Gastrocnemius medialis (tissue), 4 donors: ENCODE measurements at places on chromosomes 1 and 21. TPM values are rescaled to one million over a fixed set of nuclear protein-coding genes. Genes with fewer than 3 reads are reported as not detected.

KLHDC7A gene
- not detected for total RNA-seq

TM2D1 gene
- total RNA-seq, result 33.6 TPM

KRTAP12-2 gene
- not detected for total RNA-seq

PATJ gene
- 28.5 TPM for total RNA-seq

FAM229A gene
- 13.4 TPM for total RNA-seq

CATSPERE gene
- not detected for total RNA-seq

DNA sequence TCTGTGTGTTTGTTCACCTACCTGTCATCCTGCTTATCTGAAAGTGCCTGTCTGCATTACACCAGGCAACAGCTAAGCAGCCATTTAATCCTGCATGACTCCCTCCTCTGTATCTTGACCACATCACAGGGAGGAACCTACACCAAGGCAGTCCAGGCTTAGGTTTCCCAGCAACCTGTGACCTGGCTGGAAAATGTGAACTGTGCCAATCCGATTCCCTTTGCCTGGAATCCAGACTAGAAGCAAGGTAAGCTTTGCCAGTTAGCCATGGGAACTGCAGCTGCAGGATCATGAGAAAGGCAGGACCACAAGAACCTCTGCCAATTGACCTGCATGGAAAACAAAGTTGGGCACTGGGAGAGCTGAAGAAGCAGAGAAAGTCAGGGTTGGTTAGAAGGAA lies 6.3 kb upstream of the ATP1B1 start:
- DNase-seq, result no peak
- H3K27ac ChIP-seq, result no peak overlapping the region
- H3K27me3 ChIP-seq, result no peaks in the 10 kb centered on the region
- no peak overlapping the region for H3K4me3 ChIP-seq
- peaks cover 7% of the 10 kb centered on the region for H3K4me1 ChIP-seq

DNA sequence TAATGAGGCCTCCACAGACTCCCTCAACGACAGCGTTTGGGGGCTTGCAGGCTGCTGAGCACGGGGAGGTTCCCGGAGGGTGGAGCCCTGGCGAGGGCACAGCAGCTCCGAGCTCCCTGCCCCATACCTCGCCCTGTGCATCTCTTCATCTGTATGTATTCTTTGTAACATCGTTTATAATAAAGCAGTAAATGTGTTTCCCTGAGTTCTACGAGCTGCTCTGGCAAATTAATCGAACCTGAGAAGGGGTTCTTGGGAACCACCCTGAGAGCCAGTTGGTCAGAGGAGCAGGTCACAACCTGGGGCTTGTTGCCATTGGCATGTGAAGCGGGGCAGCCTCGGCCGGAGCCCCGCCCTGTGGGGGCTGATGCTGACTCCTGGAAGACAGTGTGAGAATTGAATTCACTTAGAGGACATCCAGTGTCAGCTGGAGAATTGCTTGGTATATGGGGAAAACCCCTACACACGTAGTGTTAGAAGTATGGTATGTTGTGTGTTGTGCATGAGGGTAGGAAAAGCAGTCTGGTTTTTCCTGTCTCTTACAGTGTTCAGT lies 11.5 kb downstream of the SLC37A1 start:
- no peaks in the 10 kb centered on the region for H3K36me3 ChIP-seq
- no peaks in the 10 kb centered on the region for H3K27me3 ChIP-seq
- H3K4me1 ChIP-seq, result peaks cover 65% of the 10 kb centered on the region
- peak; percentile 80 for DNase-seq

GRCh38 chr1:109926662-109927300 lies 16.1 kb downstream of the CSF1 start:
- H3K27me3 ChIP-seq, result no peaks in the 10 kb centered on the region
- no peak overlapping the region for H3K4me3 ChIP-seq
- H3K36me3 ChIP-seq, result no peaks in the 10 kb centered on the region
- peaks cover 35% of the 10 kb centered on the region for H3K4me1 ChIP-seq

- H3K4me1 ChIP-seq, result no peaks in the 10 kb centered on the region
- no peaks in the 10 kb centered on the region for H3K36me3 ChIP-seq
- no peaks in the 10 kb centered on the region for H3K27me3 ChIP-seq
Measured at GRCh38 chr1:181239086-181239485, 150.6 kb downstream of the IER5 start.

- no peaks in the 10 kb centered on the region for H3K36me3 ChIP-seq
- no peaks in the 10 kb centered on the region for H3K4me1 ChIP-seq
- no peak overlapping the region for H3K4me3 ChIP-seq
- no peak overlapping the region for H3K27ac ChIP-seq
- H3K27me3 ChIP-seq, result no peaks in the 10 kb centered on the region
Measured at GRCh38 chr1:236509647-236510401, 14.0 kb upstream of the LGALS8 start.

DNA sequence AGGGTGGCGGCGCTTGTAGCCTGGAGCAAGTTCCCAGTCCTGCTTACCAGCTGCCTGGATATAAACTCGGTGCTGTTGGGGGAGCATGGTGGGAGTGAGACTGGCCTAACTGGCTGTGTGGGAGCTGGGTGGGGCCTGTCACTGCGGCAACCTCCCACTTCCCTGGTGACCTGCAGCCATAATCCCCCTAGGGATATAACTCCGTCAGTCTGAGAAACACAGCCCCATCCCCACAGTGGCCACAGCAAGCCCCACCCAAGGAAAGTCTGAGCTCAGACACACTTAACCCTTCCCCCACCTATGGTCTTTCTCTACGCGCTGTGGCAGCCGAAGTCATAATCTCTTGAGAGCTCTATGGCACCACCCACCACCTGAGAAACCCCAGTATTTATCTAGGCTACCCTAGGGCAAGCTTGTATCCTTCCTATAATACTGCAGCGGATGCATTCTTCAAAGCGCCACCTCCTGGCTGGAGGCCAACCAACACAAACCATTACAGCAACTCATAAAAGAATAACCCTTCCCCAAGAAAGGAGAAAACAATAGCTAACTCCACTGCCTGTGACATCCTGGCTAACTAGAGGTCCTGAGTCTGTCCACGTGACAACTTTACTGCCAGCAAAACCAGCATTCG lies 57.4 kb downstream of the ZNF648 start:
- no peak for DNase-seq
- H3K4me1 ChIP-seq, result no peaks in the 10 kb centered on the region
- H3K27me3 ChIP-seq, result no peaks in the 10 kb centered on the region
- H3K27ac ChIP-seq, result no peak overlapping the region

DNA sequence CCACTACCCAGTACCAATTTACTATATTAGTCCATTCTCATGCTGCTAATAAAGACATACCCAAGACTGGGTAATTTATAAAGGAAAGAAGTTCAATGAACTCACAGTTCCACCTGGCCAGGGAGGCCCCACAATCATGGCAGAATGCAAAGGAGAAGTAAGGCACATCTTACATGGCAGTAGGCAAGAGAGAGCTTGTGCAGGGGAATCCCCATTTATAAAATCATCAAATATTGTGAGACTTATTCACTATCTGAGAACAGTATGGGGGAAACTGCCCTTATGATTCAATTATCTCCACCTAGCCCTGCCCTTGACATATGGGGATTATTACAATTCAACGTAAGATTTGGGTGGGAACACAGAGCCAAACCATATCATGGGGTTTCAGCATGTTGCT lies 6.4 kb downstream of the CD58 start:
- H3K27me3 ChIP-seq, result no peaks in the 10 kb centered on the region
- peaks cover 14% of the 10 kb centered on the region for H3K4me1 ChIP-seq
- no peak for DNase-seq
- no peak overlapping the region for H3K27ac ChIP-seq
- H3K4me3 ChIP-seq, result no peak overlapping the region
- H3K36me3 ChIP-seq, result no peaks in the 10 kb centered on the region

DNA sequence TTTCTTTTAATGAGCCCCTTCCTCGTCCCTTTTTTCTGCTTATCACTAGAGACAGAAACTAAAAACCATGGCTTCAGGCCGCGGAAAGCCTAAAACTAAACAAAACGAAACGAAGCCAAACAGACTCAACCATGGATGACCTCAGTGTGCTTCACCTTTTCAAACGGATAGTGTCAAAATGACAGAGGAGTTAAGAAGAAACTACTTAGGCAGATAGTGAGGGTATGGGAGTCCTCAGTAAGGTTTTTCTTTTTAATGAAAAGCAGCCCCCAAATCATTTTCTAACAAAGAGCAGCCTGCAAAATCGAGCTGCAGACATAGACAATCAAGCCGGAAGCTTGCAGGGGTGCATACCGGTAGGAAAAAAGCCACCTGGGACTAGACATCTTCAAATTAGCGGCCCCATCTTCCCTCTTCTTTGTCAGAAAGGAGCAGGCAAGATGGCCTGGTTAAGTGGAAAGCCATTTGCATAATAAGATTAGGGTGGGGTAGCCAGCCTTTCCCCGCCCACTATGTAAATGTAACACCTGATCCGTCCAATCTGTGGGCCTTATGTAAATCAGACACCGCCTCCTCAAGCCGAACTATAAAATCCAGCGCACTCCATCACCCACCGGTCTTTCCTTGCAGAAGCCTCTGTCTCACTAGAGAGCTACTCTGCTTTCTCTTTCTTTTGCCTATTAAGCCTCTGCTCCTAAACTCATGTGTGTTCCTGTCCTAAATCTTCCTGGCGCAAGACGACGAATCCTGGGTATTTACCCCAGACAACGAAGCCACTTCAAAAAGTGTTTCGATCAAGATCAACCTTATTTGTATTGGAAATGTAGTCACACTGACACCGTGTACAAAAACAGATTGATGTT lies 6.2 kb upstream of the ERO1B start:
- no peak overlapping the region for H3K27ac ChIP-seq
- no peaks in the 10 kb centered on the region for H3K36me3 ChIP-seq
- H3K4me1 ChIP-seq, result no peaks in the 10 kb centered on the region

DNA sequence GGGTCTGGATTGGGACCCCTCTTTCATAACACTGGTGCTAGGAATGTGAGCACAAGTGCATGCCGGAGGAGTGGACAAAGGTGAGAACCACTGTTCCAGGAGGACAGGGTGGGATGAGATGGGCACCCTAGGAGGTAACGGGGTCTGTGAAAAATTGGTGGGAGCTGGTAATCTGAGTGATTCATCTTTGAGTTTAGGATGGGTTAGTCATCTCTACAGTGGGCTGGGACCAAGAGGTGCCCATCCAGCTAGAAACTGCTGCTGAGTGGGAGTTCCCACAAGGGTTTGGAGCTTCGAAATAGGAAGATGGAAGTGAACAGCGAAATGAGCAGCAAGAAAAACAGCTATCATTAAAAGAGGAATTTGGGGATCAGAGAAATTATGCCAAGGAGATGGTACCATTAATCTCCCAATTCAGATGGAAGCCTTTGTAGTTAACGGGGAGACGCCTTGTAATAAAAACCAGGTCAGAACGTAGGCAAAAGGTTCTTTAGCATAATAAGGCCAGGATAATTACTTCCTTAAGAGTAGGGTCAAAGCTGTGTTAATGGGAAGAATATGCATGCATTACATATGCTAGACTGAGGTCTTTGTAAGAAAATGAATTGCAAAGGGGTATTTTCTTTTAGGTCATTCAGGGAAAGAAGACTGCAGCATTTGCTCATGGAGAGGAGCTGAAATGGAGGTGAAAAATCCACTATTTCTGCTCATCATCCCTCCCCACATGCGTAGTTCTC lies 55.5 kb downstream of the OLFML3 start:
- H3K4me3 ChIP-seq, result no peak overlapping the region
- H3K36me3 ChIP-seq, result no peaks in the 10 kb centered on the region
- H3K27me3 ChIP-seq, result no peaks in the 10 kb centered on the region
- no peak for DNase-seq
- no peak overlapping the region for H3K27ac ChIP-seq

- no peaks in the 10 kb centered on the region for H3K4me1 ChIP-seq
- no peak overlapping the region for H3K4me3 ChIP-seq
- H3K27me3 ChIP-seq, result no peaks in the 10 kb centered on the region
- DNase-seq, result no peak
Measured at GRCh38 chr1:227888404-227889046, 59.2 kb downstream of the WNT9A start.

DNA sequence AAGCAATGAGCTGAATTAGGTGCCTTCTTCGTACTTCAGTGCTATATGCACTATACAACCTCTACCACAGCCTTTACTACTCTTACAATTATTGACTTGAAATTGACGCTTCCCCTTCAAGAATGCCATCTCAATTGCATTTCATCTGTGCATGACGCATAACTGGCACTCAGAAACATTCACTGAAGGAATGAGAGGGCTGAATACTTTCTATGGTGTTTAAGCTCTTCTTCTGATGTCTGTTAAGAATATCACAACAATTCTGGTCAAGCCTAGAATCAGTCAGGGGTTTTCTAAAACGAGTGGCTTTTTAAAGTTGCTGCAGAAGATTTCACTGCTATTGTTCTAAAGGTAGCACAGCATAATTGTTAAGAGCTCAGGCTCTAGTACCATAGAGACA lies 11.5 kb downstream of the DENND1B start:
- DNase-seq, result no peak
- no peaks in the 10 kb centered on the region for H3K36me3 ChIP-seq
- H3K27me3 ChIP-seq, result no peaks in the 10 kb centered on the region
- no peak overlapping the region for H3K4me3 ChIP-seq

DNA sequence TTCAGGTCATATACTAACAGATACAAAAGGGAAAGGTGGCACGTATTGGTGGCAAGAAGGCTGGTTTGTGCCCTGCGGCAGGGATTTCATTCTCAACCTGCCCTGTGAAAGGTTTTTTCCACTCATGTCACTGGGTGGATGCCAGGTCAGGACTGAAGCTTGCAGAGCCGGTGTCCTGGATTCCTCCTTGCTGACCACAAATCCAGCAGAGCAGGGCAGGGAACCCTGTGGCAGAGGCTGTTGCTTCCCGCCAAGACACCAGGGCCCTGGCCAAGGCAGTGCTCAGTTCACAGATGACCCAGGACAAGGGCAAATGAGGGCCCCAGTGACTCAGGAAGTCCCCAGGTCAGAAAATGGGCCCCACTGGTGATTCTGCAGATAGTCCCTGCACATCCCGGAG lies 16.4 kb downstream of the BSND start:
- no peaks in the 10 kb centered on the region for H3K36me3 ChIP-seq
- H3K4me1 ChIP-seq, result no peaks in the 10 kb centered on the region
- no peak for DNase-seq
- no peak overlapping the region for H3K27ac ChIP-seq

DNA sequence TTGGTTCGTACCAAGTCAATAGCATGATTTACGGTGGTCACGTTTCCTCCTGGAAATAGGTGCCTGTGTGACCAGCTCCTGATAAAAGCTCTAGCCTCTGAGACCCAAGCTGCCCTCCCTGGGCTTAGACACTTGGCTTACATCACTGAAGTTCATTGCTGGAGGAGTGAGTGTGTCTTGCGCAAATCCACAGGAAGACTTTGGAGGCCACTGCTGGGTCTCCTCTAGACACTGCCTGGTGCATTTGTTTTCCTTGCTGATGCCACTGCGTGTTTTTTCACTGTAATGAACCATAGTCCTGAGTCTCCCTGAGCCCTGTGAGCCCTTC lies 230.6 kb downstream of the DSCAM start:
- DNase-seq, result no peak
- no peaks in the 10 kb centered on the region for H3K4me1 ChIP-seq
- H3K27ac ChIP-seq, result no peak overlapping the region
- no peaks in the 10 kb centered on the region for H3K36me3 ChIP-seq
- no peaks in the 10 kb centered on the region for H3K27me3 ChIP-seq

- peaks cover 32% of the 10 kb centered on the region for H3K27me3 ChIP-seq
- H3K4me1 ChIP-seq, result no peaks in the 10 kb centered on the region
- no peak overlapping the region for H3K4me3 ChIP-seq
- no peak for DNase-seq
Measured at GRCh38 chr1:110620686-110621085, 14.5 kb upstream of the KCNA2 start.
